ENCODE measurements at places on chromosomes 12 and 14.

DNA sequence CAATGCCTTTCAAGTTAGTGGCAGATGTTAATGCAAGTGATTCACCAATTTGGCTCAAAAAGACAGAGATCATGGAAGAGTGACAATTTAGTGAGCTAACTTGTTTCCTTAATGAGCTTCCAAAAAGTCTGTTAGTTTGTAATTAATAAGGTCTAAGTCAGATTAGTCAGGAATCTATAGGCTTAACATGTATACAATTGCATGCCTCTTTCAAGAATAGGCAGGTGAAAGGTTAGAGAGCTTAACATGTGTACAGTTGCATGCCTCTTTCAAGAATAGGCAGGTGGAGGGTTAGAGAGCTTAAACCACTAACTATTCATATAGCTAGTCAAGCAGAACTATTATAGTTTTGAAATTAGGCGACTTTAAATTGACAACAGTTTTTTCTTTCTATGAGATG lies 663.8 kb downstream of the C12orf50 start:
- DNase-seq: no peak

DNA sequence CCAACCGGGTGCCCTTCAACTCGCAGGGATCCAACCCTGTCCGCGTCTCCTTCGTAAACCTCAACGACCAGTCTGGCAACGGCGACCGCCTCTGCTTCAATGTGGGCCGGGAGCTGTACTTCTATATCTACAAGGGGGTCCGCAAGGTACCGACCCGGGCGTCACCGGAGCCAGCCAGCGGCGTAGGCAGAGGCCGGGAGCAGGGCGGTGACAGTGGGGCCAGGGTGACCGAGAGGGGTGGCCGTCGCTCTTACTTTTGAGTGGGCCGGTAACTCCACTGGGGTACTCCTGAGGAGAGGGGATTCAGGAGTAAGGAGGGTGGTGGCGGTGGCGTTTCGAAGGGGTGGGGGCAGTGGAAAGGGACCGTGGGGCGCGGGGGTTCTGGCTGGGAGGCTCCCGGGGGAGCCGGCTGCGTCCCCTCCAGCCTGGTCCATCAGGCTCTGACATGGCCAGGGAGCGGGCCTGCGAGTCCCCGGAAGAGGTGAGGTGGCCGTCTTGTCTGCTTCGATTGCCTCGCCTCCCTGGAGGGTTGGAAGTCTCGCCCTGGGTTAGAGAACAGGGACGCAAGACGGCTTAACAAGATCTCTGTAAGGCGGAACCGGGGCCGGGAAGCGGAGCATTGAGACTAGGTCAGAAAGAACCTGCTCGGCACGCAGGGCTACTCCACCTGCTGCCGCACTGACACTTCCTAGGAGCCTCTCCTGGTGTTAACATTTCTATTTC lies 491 bp downstream of the WDR20 start:
- no peak for DNase-seq

GRCh38 chr12:46267575-46267824 lies 1.3 kb downstream of the SLC38A1 start:
- no peak for DNase-seq

DNA sequence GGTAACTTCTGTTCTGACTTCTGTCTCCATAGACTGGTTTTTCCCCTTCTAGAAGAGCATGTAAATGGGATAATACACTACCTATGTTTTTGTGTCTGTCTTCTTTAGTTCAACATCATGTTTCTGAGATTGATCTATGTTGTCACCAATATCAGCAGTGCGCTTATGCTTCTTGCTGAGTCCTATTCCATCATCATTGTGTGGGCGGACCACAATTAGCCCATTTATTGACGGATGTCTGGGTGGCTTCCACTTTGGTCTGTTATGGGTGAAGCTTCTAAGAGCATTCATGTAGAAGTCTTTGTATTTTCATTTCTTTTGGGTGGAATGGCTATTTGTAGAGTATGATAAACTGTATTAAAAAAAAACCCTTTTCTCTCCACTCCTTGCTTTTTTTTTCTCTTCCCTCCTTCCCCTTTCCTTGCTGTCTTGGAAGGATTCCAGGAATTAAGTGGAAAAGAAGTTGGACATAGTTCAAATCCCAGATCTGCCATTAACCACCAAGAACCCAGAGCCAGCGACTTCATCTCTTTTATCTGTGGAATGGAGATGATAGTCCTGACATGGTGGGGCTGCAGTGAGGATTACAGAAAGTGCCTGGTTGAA lies 7.0 kb upstream of the SERPINA1 start:
- no peak for DNase-seq

GRCh38 chr12:120468325-120468820 lies 1.2 kb downstream of the SRSF9 start:
- no peak for DNase-seq

- no peak for DNase-seq
Measured at GRCh38 chr12:65278576-65279368, at the start of gene MSRB3. Gene MSRB3 (plus strand): TSS chr12:65278683. CDS start chr12:65308580, 29,897 bp downstream.

- DNase-seq: peak; percentile 58
Measured at GRCh38 chr14:58133739-58134138, 18.3 kb downstream of the ARMH4 start.

DNA sequence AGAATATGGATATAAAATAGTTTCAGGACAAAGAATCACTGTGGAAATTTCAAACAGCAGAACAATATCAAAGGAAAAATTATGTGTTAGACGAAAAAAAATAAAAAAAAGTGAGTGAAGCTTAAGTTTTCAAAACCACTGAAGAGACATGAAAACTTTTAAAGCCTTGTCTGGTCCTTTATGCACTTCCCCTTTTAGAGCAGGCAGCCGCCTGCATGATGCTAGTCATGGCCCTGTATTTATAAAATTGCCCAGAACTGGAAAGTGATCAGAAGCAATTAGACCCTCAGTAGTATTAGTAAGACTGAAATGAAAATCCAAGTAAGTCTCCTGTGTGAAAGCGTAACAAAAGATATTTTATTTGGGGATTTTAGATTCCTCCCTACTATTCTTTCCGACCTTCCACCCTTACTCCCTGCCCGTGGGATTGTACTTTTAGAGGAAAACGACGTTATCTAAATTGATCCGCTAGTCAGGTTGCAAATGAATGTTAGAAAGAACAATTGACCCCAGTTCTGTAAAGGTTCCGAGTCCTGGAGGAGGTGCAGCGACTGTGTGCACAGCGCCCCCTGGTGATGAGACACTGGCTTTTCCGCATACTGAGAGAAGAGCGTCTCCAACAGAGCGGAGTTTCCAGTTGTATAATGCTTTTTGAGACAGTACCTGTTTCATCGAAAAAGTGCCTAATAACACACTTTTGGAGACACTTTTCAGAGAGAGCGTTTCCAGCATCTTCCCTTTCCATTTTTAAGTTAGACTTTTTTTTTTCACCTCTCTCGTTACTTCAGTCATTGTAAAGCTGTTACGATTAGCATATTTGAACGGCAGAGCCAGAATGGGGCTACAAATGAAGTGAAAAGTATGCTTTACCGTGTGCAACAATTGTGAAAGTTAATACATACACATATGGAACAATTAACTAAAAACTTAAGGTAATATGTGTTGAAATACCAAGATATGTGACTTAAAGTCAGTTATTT lies 12.4 kb downstream of the MGST1 start:
- DNase-seq: no peak

- DNase-seq: no peak
Measured at GRCh38 chr14:91912035-91912434, 35.5 kb downstream of the FBLN5 start.

Data from epithelial cell of prostate (primary cell).